ENCODE measurements at places on chromosomes 1 and 21.
A peak's percentile ranks its signal among the peaks of the same experiment; 100 is the strongest.

GRCh38 chr1:36383240-36383639 lies 2.5 kb downstream of the STK40 start:
- no peak for DNase-seq

GRCh38 chr1:42937141-42937696 lies 21.4 kb downstream of the SLC2A1 start:
- no peak for DNase-seq

DNA sequence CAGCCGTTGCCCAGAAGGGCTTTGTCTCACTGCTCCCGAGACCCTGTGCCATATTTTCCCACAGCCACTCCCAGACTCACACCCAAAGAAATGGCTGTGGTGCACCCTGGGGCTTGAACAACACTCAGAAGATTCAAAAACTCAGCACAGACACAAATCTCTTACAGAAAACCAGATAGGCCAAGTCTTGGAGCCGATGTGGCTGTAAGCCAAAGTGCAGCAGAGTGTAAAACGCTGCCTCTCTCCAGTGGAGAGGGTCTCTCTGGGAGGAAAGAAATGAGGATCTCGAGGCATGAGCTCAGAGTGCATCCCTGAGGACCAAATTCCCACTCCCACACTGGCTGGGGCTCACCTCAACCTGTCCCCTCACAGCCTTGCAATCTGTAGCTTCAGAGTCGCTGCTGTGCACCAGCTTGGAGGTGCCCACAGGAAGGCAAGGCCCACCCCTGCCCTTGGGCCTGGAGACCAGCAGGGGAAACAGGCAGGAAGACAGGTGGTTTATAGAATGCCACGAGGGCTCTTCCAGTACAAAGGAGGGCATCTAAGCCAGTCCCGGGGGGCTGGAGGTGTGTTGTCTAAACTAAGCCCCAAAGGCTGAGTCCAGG lies 171.3 kb upstream of the AJAP1 start:
- DNase-seq: no peak

- no peak for DNase-seq
Observed at GRCh38 chr1:181087400-181087901, 1.0 kb upstream of the IER5 start.

DNA sequence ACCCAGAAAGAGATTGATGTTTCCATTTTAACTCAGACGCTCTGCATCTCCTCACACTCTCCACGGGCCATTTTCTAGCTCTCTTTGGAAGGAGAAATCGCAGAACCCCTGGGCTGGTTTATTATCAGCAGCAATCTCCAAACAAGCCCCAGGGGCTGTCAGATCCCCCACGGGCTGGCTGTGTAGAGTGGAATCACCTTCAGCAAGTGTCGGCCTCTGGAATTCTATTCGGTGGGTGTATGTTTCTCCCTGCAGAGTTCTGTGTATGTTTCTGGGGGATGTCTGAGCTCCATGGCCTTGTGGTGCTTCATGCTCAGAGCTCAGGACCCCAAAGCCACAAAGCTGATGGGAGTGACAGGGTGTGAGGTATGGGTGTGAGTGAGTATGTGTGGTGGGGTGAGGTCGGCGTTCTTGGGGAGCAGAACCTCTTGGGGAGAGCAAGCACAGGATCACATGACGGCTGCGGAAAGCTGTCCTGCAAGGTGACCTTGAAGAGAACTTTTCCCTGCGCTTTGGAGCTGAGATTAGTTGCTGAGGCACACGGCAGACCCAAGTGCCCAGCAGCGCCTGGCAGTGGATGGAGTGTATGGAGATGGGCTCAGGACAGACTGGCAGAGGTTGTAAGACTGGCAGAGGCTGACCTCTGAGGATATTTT lies 489 bp downstream of the ACOT11 start:
- DNase-seq: no peak

DNA sequence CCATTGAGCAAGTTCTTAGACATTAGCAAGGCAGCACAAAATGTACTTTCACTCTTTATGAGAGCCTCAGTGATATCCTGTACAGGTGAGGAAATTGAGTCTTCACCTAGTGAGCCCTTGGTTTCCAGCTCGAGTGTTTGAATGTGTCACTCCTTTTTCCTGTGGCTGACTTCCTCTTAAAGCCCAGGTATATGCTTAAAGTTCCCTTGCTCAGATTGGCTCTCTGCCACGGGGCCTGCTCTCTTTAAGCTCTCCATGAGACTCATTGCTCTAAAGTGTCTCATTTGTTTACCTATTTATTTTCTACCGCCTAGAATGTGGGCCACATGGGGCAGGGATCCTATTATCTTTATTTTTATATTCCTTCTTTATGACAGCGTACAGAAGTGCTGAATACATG lies 324.9 kb downstream of the SIPA1L2 start:
- no peak for DNase-seq

GRCh38 chr21:39012326-39013230 lies 170.7 kb downstream of the PSMG1 start:
- no peak for DNase-seq

- no peak for DNase-seq
Observed at GRCh38 chr1:39886757-39887231, 3.5 kb upstream of the TRIT1 start.

- peak; percentile 62 for DNase-seq
Observed at GRCh38 chr1:74732960-74733603, at the start of the genes CRYZ and TYW3. TSS of gene CRYZ (minus strand) at chr1:74733050. CDS start at chr1:74724821, 8,229 bp downstream. TSS of gene TYW3 (plus strand) at chr1:74733152. CDS start at chr1:74733245, 93 bp downstream.

Data from stimulated activated CD4-positive, alpha-beta T cell treated with anti-CD3 and anti-CD28 coated beads, TNF-alpha, amount 100 ng/mL, for 4 hours (primary cell).